ENCODE measurements at places on chromosomes 12 and 14.

DNA sequence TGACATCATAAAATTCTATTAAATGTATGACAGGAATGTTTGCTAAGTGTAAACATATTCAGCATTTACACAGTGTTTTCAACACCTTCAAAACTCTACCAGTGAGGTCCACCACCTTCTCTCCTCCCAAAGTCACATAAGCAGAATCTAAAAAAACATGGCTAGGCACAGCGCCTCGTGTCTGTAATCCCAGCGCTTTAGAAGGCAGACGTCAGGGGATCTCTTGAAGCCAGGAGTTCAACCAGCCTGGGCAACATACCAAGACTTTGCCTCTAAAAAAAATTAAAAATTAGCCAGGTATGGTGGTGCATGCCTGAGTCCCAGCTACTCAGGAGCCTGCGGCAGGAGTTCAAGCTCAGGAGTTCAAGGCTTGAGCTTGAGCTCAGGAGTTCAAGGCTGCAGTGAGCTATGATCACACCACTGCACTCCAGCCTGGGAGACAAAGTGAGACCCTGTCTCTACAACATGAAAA is 30.0 kb downstream of the NUMB start:
- H3K4me3 ChIP-seq: no peak overlapping the region
- H3K27ac ChIP-seq: no peak overlapping the region
- DNase-seq: no peak
- peaks cover 7% of the 10 kb centered on the region for H3K4me1 ChIP-seq

- no peaks in the 10 kb centered on the region for H3K27me3 ChIP-seq
- no peak for DNase-seq
- no peaks in the 10 kb centered on the region for H3K36me3 ChIP-seq
- H3K27ac ChIP-seq: no peak overlapping the region
Observed at GRCh38 chr14:104419865-104420505, 159.6 kb upstream of the C14orf180 start.

- no peaks in the 10 kb centered on the region for H3K4me1 ChIP-seq
- no peak overlapping the region for H3K4me3 ChIP-seq
- DNase-seq: no peak
- no peak overlapping the region for H3K27ac ChIP-seq
- no peaks in the 10 kb centered on the region for H3K36me3 ChIP-seq
- no peaks in the 10 kb centered on the region for H3K27me3 ChIP-seq
Observed at GRCh38 chr14:81691931-81692330, 158.3 kb upstream of the SEL1L start.

DNA sequence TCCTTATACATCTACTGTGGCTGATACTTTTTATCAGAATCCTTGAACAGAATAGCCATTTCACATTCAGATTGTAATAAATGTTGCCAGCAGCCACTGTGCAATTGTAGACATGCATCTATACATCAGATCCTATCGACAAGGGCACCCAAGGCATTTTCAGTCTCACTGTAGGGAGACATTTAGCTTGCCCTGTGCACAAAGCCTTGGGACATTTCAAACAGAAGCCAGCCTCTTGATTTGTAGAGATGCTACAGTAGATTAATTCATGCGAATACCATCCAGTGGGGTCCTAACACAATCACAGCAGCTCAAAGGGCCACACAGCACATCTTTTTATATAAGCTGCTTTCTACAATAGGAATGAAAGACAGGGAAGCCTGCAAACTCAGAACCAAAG is 81.4 kb downstream of the SLC8A3 start:
- no peak overlapping the region for H3K27ac ChIP-seq
- H3K27me3 ChIP-seq: no peaks in the 10 kb centered on the region
- no peaks in the 10 kb centered on the region for H3K4me1 ChIP-seq
- no peak overlapping the region for H3K4me3 ChIP-seq
- no peaks in the 10 kb centered on the region for H3K36me3 ChIP-seq

DNA sequence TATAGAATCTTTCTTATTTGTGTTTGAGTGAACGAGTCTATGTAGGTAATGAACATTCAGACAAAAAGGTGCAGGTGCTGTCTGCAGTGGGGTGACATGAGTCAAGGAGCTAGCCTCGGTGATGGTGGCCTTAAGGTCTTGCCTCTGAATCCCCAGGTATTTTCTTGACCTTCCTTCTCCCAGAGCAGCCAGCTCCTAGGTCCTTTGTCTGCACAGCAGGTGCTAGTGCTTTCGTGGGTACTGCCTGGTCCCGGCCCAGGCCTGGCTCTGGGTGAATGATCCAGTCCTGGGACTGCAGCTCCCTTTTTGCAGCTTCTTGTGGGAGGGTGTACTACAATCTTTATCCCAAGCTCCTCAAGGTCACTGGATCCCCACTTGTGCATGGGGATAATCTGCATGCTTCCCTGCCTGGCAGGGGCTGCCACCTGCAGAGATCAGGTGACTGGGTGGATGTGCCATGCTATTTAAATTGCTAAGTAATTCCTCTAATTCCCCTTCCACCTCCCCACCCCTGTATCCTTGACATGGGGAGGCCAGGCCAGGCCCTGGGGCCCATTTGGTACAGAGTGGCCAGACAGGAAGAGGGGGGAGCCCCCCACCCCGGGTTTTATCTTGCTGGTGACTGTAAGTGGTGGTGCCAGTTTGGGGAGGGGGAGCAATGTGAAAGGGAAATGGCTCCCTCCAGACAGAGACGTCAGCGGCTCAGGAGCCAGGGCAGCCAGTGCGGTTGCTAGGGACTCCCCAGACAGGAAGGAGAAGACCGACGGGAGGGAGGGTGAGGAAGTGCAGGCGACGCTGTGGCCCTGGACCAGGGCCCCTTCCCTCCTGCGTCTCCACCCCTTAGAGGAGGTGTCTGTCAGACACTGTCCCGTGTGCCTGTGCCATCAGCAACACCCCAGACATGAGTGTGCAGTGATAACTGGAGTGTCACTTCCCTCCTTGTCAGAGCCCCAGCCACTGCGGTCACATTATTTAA is 6.7 kb downstream of the VASH1 start:
- H3K4me1 ChIP-seq: peaks cover 17% of the 10 kb centered on the region
- no peaks in the 10 kb centered on the region for H3K27me3 ChIP-seq
- no peak overlapping the region for H3K4me3 ChIP-seq
- no peaks in the 10 kb centered on the region for H3K36me3 ChIP-seq

GRCh38 chr12:26080911-26081310 is 43.9 kb downstream of the BHLHE41 start:
- H3K27ac ChIP-seq: no peak overlapping the region
- DNase-seq: no peak
- no peaks in the 10 kb centered on the region for H3K4me1 ChIP-seq
- no peaks in the 10 kb centered on the region for H3K36me3 ChIP-seq
- H3K4me3 ChIP-seq: no peak overlapping the region

DNA sequence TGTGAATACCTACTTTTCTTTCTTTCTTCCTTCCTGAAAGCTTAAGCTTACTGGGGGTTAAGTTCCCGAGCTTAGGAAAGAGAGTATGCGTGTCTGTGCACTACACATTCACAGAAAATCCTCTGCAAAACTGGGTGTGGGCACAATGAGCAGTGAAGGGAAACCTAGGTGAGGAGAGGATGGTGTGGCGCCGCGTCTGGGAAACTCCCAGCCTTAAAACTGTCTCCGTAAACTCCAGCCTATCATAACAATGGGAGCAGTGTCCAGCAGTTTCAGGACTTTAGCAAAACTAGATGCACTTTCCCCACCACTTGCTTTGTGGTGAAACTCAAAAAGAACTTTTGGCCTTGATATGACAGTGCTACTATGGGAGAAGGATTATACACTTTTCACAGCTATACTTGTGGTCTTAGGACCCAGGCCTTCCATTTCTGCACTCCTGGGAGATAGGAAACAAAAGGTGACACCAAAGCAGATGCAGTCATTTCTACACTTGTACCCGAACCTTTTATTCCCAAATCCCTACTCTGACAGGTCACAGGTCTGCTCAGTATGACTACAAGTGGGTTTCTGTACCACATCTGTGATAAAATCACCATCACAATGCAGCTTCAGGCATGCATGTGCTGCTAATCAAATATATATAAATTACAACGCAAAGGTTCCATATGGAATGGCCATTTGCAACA is 10.4 kb downstream of the AKAP5 start:
- DNase-seq: no peak
- no peaks in the 10 kb centered on the region for H3K27me3 ChIP-seq
- H3K27ac ChIP-seq: no peak overlapping the region
- no peaks in the 10 kb centered on the region for H3K4me1 ChIP-seq
- H3K4me3 ChIP-seq: no peak overlapping the region

DNA sequence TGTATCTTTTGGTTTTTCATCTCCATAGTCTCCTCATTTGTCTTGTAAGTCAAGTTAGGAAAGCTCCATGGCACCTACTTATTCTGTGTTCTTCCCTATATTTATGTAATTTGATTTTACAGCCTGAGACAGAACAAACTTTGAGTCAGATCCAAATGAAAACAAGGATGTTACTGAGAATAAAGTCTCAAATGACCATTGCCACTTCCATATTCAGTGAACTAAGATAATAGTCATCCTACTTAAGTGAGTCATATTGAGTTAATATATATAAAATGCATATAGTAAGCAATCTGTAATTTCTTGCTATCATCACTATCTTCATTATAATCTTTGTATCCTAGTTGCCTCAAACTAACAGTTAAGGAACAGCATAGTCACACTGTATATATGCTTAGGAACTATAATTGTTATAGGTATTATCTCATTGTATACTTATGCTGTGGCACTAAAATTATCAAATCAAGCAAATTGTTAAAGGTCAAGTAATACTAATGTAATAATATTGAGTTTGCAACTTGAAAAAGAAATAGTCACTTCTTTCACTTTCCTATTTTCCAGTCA is 30.8 kb downstream of the TMTC3 start:
- no peaks in the 10 kb centered on the region for H3K4me1 ChIP-seq
- H3K27me3 ChIP-seq: no peaks in the 10 kb centered on the region
- H3K36me3 ChIP-seq: peaks cover 21% of the 10 kb centered on the region
- H3K4me3 ChIP-seq: no peak overlapping the region

GRCh38 chr12:23559268-23559753 is 390.2 kb downstream of the SOX5 start:
- no peaks in the 10 kb centered on the region for H3K36me3 ChIP-seq
- H3K4me3 ChIP-seq: no peak overlapping the region
- H3K4me1 ChIP-seq: peaks cover 8% of the 10 kb centered on the region
- no peak for DNase-seq
- H3K27me3 ChIP-seq: no peaks in the 10 kb centered on the region

GRCh38 chr14:92923744-92924103 is 774 bp downstream of the CHGA start:
- no peak overlapping the region for H3K4me3 ChIP-seq

- no peak for DNase-seq
- H3K36me3 ChIP-seq: no peaks in the 10 kb centered on the region
- H3K27me3 ChIP-seq: no peaks in the 10 kb centered on the region
- H3K4me1 ChIP-seq: no peaks in the 10 kb centered on the region
Observed at GRCh38 chr14:37230551-37231194, 32.9 kb downstream of the MIPOL1 start.

DNA sequence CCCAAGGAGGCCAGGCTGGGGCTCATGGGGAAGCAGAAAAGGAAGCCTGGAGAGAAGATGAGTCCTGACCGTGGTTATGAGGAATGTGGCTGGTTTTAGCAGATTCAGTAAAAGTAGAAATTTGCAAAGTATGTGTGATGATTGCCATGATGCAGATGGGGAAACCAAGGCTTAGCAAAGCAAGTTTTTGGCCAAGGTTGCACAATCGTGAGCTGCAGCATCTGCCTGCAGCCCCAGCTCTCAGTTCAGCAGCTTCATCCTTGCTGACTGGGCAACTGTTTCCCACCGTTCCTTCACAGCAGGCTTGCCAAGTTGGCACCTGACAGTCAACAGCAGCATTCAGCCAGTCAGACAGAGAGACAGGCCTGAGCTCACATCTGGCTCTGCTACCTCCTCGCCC is 656.7 kb downstream of the MED13L start:
- H3K27ac ChIP-seq: no peak overlapping the region
- no peaks in the 10 kb centered on the region for H3K36me3 ChIP-seq
- H3K4me1 ChIP-seq: no peaks in the 10 kb centered on the region
- no peaks in the 10 kb centered on the region for H3K27me3 ChIP-seq
- H3K4me3 ChIP-seq: no peak overlapping the region
- no peak for DNase-seq

GRCh38 chr12:3288690-3289089 is 202.3 kb upstream of the PRMT8 start:
- peaks cover 20% of the 10 kb centered on the region for H3K36me3 ChIP-seq
- H3K27me3 ChIP-seq: no peaks in the 10 kb centered on the region
- DNase-seq: no peak
- H3K27ac ChIP-seq: no peak overlapping the region
- no peak overlapping the region for H3K4me3 ChIP-seq

DNA sequence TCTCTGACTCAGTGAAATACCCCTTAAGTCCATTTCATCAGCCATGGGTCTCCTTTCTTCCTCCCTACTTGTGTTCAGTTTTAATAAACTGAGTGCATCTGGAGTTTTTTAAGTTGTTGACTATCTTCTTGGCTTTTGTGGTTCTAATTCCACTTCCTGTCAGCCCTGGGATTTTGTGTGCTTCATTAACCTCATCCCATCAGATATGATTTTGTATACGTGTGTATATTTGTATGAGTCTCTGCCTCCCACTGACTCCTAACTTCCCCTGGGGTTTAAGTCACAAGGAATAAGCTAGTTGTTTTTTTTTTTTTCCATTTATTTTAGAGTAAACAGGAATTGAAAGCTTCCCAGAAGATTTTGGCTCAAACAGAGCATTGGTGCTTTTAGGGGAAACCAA is 62.7 kb downstream of the TTLL5 start:
- DNase-seq: no peak
- H3K4me1 ChIP-seq: peaks cover 20% of the 10 kb centered on the region
- no peaks in the 10 kb centered on the region for H3K27me3 ChIP-seq
- H3K27ac ChIP-seq: no peak overlapping the region
- no peaks in the 10 kb centered on the region for H3K36me3 ChIP-seq

- no peak overlapping the region for H3K27ac ChIP-seq
- no peak for DNase-seq
- no peaks in the 10 kb centered on the region for H3K4me1 ChIP-seq
- H3K27me3 ChIP-seq: no peaks in the 10 kb centered on the region
- H3K4me3 ChIP-seq: no peak overlapping the region
- no peaks in the 10 kb centered on the region for H3K36me3 ChIP-seq
Observed at GRCh38 chr12:19304149-19304750, 135.0 kb upstream of the AEBP2 start.

- H3K36me3 ChIP-seq: no peaks in the 10 kb centered on the region
- no peak for DNase-seq
- H3K4me3 ChIP-seq: no peak overlapping the region
- H3K27ac ChIP-seq: no peak overlapping the region
- H3K4me1 ChIP-seq: no peaks in the 10 kb centered on the region
- no peaks in the 10 kb centered on the region for H3K27me3 ChIP-seq
Observed at GRCh38 chr12:99035803-99036202, 390.7 kb downstream of the APAF1 start.

- no peak for DNase-seq
- no peak overlapping the region for H3K4me3 ChIP-seq
- no peak overlapping the region for H3K27ac ChIP-seq
- peaks cover 9% of the 10 kb centered on the region for H3K36me3 ChIP-seq
Observed at GRCh38 chr14:39393289-39393688, 38.9 kb downstream of the FBXO33 start.
